ENCODE measurements at places on chromosomes 6 and 20. TPM values are rescaled to one million over a fixed set of nuclear protein-coding genes. Genes with fewer than 3 reads are reported as not detected.

- H3K27me3 ChIP-seq = peaks cover 2% of the 10 kb centered on the region
- peaks cover 20% of the 10 kb centered on the region for H3K4me1 ChIP-seq
- no peak overlapping the region for H3K27ac ChIP-seq
- no peak for DNase-seq
- no peaks in the 10 kb centered on the region for H3K36me3 ChIP-seq
Measured at GRCh38 chr6:22921828-22922227, 352.5 kb downstream of the HDGFL1 start.

DNA sequence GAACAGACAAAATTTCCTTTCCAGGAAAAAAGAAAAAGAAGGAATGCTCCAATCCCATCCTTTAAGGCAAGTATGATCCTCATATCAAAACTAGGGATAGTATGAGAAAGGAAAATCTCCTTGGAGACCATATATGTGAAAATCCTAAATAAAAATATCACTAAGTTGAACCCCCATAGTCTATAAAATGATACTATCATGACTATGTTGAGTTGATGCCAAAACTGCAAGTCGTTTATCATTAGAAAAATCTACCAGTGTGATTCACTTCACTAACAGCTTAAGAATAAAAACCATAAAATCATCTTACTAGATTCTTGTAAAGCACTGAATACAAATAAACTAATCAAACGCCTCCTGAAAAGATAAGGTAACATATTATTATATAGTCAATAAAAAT is 76.6 kb upstream of the STXBP5 start:
- H3K4me3 ChIP-seq = no peak overlapping the region
- H3K27ac ChIP-seq = no peak overlapping the region
- H3K27me3 ChIP-seq = no peaks in the 10 kb centered on the region
- DNase-seq = no peak
- peaks cover 1% of the 10 kb centered on the region for H3K4me1 ChIP-seq

Gene RNF39
- total RNA-seq = not detected

DNA sequence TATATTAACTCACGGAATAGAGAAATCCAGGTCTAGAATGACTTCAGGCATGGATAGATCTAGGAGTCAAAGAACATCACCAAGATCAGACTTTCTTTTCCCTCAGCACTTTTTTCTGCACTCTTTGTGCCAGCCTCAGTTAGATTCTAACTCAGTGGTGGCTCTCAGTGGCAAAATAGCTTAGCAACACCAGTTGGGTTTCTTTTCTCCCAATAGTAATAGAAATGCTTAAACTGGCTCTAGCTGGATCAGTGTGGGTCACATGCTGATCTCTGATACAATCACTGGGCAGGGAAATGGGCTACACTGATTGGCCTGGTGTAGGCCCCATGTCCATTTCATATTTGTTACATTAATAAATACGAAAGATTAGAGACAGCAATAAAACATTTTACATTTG is 44.2 kb upstream of the ARFGEF2 start:
- H3K27ac ChIP-seq = no peak overlapping the region
- no peaks in the 10 kb centered on the region for H3K36me3 ChIP-seq
- DNase-seq = no peak
- peaks cover 5% of the 10 kb centered on the region for H3K27me3 ChIP-seq
- H3K4me1 ChIP-seq = peaks cover 25% of the 10 kb centered on the region

DNA sequence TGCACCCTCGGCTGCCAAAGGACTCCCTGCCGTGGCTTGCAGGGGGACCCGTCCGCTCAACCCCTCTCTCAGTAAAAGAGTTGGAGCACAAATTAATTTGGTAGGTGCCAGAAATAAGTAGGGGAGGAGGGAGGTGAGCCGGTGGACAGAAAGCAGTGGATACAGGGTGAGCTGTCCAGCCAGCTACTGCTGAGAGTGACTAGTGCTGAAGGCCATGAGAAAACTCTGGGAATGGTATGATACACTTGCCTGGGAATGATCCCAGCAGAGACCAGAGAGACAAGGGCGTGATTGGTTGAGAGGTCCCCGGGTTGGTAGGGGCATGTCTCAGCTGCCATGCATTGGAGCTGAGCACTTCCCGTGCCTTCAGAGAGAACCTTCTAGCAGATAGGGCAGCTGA is 15.7 kb downstream of the FOXQ1 start:
- H3K27ac ChIP-seq = no peak overlapping the region
- no peak overlapping the region for H3K4me3 ChIP-seq
- H3K36me3 ChIP-seq = peaks cover 15% of the 10 kb centered on the region
- H3K4me1 ChIP-seq = no peaks in the 10 kb centered on the region
- H3K27me3 ChIP-seq = peaks cover 6% of the 10 kb centered on the region
- DNase-seq = no peak

GRCh38 chr6:166203003-166203640 is 35.5 kb upstream of the TBXT start:
- H3K4me3 ChIP-seq = no peak overlapping the region
- H3K27ac ChIP-seq = no peak overlapping the region
- H3K27me3 ChIP-seq = peaks cover 2% of the 10 kb centered on the region

DNA sequence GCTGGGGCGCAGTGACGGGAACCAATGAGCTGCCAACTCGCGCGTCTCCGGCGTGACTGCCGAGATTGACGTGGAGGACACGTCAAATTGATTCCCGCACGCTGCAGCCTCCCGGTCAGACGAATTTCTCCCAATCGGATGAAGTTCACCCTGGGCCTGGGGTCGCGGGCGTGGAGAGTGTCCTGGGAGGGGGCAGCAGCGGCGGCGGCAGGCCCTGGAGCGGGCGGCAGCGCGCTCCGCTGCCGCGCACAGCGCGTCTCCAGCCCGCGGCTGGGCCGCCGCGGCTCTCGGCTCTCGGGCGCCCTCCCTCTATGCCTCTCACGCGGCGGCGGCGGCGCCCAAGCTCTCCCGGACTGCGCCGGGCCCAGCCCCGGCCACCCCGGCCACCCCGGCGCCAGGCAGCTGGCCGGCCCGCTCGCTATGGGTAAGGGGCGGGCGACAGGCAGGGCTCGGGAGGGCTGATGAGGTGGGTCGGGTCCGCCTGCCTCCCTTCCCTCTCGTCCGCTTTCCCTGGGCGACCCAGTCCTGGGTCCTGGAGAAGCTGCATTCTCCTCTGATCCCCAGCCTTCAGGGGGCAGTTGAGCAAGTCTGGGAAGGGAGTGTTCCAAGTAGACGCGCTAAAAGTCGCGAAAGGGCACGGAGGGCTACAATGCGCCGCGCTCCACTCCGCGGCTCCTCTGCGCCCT is at the start of gene PAX1:
Gene PAX1, plus strand, starts transcription at position 90 of the 686 bp plus-strand sequence. Its CDS starts 49 bp downstream, at position 139.
- no peaks in the 10 kb centered on the region for H3K36me3 ChIP-seq
- peak within 1 kb of the TSS; percentile 73 for H3K4me3 ChIP-seq
- H3K4me1 ChIP-seq = peaks cover 3% of the 10 kb centered on the region
- H3K27ac ChIP-seq = no peak within 1 kb of the TSS
- H3K27me3 ChIP-seq = peaks cover 50% of the 10 kb centered on the region

- DNase-seq = peak; percentile 62
- H3K36me3 ChIP-seq = no peaks in the 10 kb centered on the region
- H3K27me3 ChIP-seq = no peaks in the 10 kb centered on the region
- peaks cover 11% of the 10 kb centered on the region for H3K4me1 ChIP-seq
Measured at GRCh38 chr6:157669747-157670216, 153.3 kb upstream of the SNX9 start.

- H3K4me3 ChIP-seq = no peak overlapping the region
- H3K36me3 ChIP-seq = no peaks in the 10 kb centered on the region
Measured at GRCh38 chr20:18985551-18985950, 172.0 kb downstream of the SCP2D1 start.

- H3K27ac ChIP-seq = peak overlapping the region; percentile 36
- DNase-seq = no peak
- H3K27me3 ChIP-seq = peaks cover 1% of the 10 kb centered on the region
- H3K36me3 ChIP-seq = no peaks in the 10 kb centered on the region
Measured at GRCh38 chr20:49704932-49705336, 8.7 kb downstream of the B4GALT5 start.

Gene INSM1
- total RNA-seq = 332 TPM

Gene TAF4
- total RNA-seq = 20.0 TPM

Gene HINT3
- 18.2 TPM for total RNA-seq

DNA sequence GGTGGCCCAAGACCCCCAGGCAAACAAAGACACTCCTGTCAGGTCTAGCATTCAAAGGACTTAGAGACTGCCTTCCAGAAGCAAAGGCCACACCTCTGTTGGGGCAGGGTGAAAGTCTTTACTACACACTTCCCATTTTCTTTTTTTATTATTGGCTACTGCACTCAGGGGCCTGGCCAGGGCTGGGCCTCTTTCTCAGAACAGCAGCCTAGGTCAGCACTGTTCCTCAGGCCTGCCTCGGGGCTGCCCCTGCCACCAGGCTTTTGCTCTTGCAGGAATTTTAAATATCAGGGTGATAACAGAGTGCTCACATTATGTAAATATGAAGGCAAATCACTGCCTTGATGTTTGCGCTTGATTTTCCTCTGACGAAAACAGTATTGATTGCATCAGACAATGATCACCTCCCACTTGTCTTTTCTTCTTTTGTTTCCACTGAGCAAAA is 18.5 kb downstream of the GSTA4 start:
- H3K4me3 ChIP-seq = no peak overlapping the region
- H3K27ac ChIP-seq = no peak overlapping the region
- H3K36me3 ChIP-seq = no peaks in the 10 kb centered on the region
- H3K27me3 ChIP-seq = no peaks in the 10 kb centered on the region

DNA sequence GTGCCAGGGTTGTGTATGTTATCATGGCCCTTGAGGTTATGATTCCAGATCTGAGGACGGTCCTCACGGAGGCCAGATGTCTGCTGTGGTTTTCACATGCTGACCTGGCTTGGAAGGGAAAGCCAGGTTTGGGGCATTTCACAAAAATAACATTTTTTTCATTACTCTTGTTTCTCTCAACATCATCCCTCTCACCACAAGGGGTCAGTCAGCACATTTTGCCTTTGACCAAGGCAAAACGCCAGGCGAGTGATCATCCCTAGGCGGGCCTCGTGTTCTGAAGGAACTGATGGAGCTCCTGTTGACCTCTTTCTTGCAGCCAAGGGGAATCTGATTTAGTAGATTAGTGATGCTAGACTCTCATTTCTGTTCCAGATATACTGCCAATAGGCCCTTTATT is 133.5 kb downstream of the TBC1D7 start:
- H3K27ac ChIP-seq = no peak overlapping the region
- peaks cover 3% of the 10 kb centered on the region for H3K4me1 ChIP-seq
- no peak overlapping the region for H3K4me3 ChIP-seq
- DNase-seq = peak; percentile 38
- H3K27me3 ChIP-seq = no peaks in the 10 kb centered on the region

Gene C20orf204
- total RNA-seq = 3.9 TPM

- DNase-seq = no peak
- no peak overlapping the region for H3K4me3 ChIP-seq
- peaks cover 8% of the 10 kb centered on the region for H3K4me1 ChIP-seq
- peaks cover 4% of the 10 kb centered on the region for H3K27me3 ChIP-seq
- H3K27ac ChIP-seq = no peak overlapping the region
- H3K36me3 ChIP-seq = no peaks in the 10 kb centered on the region
Measured at GRCh38 chr20:957544-957943, 41.4 kb upstream of the ANGPT4 start.

DNA sequence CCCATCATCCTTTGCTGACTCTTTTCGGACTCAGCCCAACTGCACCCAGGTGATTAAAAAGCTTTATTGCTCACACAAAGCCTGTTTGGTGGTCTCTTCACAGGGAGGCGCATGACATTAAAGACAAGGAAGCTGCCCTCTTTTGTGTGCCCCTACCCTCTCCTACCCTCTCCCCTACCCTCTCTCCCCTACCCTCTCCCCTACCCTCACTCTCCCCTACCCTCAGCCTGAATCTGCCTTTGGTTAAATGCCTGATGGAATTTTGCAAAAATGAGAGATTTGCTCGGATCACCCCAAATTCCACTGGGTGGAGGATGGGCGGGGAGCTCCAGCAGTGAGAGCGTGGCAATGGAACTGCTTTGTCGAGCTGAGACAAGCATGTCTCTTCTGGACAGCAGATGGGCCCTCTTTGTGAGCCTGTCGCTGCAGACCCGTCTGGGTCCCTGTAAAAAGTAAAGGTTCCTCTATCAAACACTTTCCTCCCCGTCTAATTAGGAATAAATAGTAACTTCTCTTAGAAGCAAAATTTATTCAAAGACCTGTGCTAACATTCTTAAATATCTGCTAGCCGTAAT is 76.4 kb upstream of the MLN start:
- no peak overlapping the region for H3K4me3 ChIP-seq
- peak overlapping the region; percentile 10 for H3K27ac ChIP-seq
- H3K36me3 ChIP-seq = no peaks in the 10 kb centered on the region

- H3K27ac ChIP-seq = peak overlapping the region; percentile 67
- peak overlapping the region; percentile 48 for H3K4me3 ChIP-seq
- DNase-seq = peak; percentile 36
- peaks cover 4% of the 10 kb centered on the region for H3K27me3 ChIP-seq
Measured at GRCh38 chr6:38209371-38210260, 390.1 kb downstream of the ZFAND3 start.

DNA sequence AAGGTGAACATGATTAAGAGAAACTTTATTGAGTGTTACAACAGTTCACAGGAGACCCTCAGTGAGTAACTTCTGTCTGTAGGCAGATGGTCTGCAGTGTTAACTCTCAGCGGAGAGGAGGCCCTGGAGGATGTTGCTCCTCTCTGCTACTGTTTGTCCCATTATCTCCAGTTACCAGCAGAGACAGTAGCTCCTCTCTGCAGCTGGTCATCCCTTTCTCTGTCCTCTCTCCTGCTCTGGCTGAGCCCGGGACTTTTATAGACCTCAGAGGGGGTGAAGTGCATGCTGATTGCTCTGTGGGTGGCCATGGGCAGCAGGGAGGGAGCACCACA is 5.7 kb downstream of the GTSF1L start:
- H3K27me3 ChIP-seq = peaks cover 5% of the 10 kb centered on the region
- no peak for DNase-seq
- H3K36me3 ChIP-seq = no peaks in the 10 kb centered on the region
- H3K4me1 ChIP-seq = peaks cover 3% of the 10 kb centered on the region
- H3K27ac ChIP-seq = no peak overlapping the region
- no peak overlapping the region for H3K4me3 ChIP-seq

- no peaks in the 10 kb centered on the region for H3K36me3 ChIP-seq
- DNase-seq = no peak
- H3K27ac ChIP-seq = no peak overlapping the region
- peaks cover 2% of the 10 kb centered on the region for H3K27me3 ChIP-seq
Measured at GRCh38 chr6:130420911-130421310, 55.1 kb downstream of the TMEM200A start.

- H3K27ac ChIP-seq = no peak overlapping the region
- no peak overlapping the region for H3K4me3 ChIP-seq
- no peaks in the 10 kb centered on the region for H3K36me3 ChIP-seq
- H3K27me3 ChIP-seq = peaks cover 4% of the 10 kb centered on the region
- H3K4me1 ChIP-seq = no peaks in the 10 kb centered on the region
- DNase-seq = no peak
Measured at GRCh38 chr6:25462235-25462897, 183.2 kb downstream of the CARMIL1 start.

Gene F13A1
- total RNA-seq = not detected

Gene C6orf132
- 0.25 TPM for total RNA-seq

DNA sequence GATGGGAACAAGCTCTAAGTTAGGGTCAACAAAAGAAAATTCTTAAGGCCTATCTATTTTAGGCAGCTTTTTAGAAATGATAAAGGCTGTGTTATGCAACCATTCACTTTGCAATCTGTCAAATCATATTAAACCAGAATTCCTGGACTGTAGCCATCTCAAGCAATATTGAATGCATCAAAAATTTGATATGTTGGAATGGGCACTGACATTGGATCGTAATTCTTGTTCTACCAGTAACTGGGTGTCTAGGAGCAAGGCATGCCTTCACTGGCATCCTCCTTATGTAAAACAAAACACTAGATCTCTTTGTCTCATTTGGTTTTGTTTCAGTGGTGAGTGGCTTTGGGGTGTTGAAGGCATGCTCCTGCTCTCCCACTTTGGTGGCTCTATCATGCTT is 145.6 kb downstream of the JARID2 start:
- H3K4me1 ChIP-seq = peaks cover 56% of the 10 kb centered on the region
- no peak for DNase-seq
- H3K36me3 ChIP-seq = no peaks in the 10 kb centered on the region
- peak overlapping the region; percentile 75 for H3K4me3 ChIP-seq
- H3K27ac ChIP-seq = peak overlapping the region; percentile 90

Data from glutamatergic neuron (in vitro differentiated cells).